Pons (tissue), 1 donor: ENCODE measurements at places on chromosomes 1 and 21.

DNA sequence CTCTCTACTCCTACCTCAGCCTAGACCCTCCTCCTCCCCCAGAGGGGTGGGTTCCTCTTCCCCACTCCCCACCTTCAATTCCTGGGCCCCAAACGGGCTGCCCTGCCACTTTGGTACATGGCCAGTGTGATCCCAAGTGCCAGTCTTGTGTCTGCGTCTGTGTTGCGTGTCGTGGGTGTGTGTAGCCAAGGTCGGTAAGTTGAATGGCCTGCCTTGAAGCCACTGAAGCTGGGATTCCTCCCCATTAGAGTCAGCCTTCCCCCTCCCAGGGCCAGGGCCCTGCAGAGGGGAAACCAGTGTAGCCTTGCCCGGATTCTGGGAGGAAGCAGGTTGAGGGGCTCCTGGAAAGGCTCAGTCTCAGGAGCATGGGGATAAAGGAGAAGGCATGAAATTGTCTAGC, 21.6 kb upstream of the VPS13D start:
- DNase-seq = no peak

DNA sequence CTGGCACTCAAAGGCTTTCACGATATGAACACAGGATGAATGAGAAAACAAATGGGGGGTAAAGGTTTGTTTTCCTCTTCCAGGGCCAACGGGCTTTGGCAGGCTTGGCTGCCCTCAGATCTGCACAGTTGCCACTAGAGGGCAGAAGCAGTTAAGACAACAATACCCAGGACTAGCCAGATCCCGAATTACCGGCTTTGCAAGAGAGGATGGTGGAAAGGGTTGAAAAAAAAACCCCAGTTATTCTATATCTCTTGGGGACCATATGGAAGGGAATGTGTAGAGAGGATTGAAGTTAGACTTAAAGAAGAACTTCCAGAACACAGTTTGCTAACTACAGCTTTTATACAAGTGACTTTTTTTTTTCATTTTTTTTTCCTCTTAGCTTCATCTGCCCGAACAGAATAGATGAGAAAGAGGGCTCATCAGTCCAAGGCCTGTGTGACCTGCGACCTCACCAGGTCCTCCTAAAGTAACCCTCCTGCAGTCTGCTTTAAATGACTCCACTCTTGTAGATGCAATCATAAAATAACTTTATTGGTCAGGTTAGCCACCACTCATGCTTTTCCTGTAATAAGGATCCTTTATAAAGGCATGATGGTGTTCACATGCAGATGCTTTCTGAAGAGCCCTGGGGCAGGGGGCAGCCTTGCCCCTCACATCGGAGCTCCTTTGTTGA, 10.7 kb downstream of the FMOD start:
- DNase-seq = peak; percentile 94

- peak; percentile 78 for DNase-seq
Observed at GRCh38 chr1:165823552-165824268, 3.7 kb upstream of the UCK2 start.

DNA sequence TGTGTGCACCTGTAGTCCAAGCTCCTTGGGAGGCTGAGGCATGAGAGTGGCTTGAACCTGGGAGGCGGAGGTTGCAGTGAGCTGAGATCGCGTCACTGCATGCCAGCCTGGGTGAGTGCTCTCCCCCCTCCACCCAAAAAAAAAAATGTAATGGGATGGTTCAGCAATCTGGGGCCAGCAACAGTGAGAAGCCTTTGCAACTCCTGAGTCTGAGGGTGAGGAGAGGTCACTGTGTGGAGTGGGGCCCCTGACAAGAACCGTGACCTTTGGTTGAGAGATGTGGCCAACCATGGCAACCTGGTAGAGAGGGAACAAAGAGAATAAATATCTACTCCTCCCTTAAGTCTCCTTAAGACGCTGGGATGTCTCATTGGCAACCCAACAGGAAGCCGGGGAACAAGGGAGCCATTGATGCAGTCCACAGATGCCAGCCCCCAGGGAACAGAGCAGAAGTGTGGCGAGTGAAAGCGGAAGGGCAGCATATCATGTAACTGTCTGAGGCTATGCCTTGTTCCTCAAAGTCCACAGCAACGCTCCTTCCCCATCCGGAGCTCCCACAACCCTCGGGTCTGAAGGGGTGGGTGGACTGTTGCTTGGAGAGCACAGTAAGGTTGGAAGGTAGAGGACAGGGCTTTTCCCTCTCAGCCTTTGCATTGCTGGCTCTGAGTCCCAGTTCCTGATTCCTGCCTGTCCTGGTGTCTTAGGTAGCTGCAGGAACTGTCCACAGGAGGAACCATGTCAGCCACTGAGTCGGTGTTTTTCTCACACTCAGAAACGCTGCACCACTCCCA, 8.3 kb downstream of the TRNP1 start:
- peak; percentile 86 for DNase-seq

GRCh38 chr1:87560601-87561360, 232.1 kb downstream of the LMO4 start:
- no peak for DNase-seq

DNA sequence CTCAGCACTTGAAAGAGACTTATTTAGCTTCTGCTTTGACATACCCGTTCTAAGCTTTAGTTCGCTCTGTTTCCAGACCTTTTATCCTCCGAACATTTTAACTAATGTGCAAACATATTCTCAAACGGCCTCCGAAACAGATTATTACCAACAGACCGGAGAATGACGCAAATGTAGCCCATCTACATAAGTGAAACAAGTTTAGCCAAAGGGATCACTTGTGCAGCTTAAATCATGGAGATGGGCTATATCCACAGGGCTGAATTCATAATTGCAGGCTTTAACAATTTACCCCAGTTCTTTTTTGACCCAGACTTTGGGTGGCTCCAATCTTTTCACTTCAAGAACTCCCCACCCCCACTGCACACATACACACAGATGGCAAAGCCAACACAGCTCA, 119.7 kb downstream of the KCNH1 start:
- DNase-seq = no peak

- peak; percentile 38 for DNase-seq
Observed at GRCh38 chr1:67535474-67535873, 105.3 kb upstream of the SERBP1 start.

GRCh38 chr1:85278853-85279314, 2.5 kb upstream of the BCL10 start:
- peak; percentile 31 for DNase-seq

- no peak for DNase-seq
Observed at GRCh38 chr21:17699524-17700189, 87.0 kb upstream of the BTG3 start.

DNA sequence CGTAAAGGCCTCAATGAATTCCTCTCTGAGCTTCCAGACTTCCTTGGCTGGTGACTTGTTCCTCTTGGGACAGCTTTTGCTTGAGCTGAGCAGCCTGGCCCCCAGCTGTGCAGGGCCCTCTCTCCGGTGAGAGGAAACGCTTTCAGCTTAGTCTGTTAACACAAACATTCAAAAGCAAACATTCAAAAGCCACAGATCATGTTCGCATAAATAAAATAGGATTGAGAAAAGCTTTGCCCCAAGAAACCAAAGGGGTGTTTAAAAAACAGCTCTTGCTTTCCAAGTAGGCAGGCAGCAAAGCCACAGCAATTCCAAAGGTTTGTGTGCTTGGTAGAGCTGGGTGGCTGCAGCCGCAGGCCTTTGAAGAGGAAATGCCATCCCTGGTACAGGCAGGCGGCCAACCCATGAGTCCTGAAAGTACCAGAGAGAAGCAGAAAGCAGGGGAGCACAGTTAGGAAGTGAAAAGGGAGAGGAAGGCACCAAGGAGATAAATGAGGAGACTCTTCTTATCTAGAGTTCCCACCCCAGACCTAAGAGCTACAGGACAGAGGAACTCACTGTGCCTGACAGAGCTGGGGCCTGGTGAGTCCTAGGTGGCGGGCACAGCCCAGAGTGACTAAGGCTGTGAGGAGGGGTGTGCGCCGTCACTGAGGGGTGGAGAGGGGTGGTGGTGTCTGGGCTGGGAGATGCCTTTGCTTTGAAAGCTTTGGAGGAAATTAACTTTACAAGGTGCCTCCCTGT, 48.4 kb downstream of the CCN1 start:
- no peak for DNase-seq

GRCh38 chr1:44895919-44896734, 53.1 kb upstream of the PTCH2 start:
- no peak for DNase-seq

DNA sequence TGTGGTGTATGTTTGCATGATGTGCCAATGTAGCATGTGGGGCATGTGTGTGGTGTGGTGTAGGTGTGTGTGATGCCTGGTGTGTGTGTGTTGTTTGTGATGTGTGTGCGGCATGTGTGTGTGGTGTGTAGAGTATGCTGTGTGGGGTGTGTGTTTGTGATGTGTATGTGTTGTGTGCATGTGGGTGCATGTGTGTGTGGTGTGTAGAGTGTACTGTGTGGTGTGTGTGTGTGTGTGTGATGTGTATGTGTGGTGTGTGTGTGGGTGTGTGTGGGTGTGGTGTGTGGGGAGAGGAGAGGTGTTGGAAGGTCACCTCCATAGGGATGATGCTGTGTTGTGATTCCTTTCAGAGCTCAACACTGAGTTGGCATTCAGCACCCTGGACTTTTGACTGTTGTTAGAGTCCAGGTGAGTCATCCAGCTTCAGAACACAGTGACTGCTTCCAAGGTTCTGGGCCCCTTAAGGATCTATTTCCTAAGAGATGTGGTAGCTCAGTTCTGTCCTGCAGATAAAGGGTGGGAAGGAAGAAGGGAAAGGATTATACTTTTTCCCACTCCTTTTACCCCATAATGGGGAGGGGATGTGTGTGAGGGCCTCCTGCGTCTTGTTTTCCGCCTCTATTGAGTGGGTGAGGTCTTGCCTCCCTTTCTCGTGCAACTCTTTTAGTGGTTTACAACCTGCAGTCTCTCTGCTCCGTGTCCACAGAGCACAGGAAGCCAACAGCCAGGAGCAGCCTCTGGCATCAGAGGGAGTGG, 47.6 kb downstream of the RHOU start:
- no peak for DNase-seq

DNA sequence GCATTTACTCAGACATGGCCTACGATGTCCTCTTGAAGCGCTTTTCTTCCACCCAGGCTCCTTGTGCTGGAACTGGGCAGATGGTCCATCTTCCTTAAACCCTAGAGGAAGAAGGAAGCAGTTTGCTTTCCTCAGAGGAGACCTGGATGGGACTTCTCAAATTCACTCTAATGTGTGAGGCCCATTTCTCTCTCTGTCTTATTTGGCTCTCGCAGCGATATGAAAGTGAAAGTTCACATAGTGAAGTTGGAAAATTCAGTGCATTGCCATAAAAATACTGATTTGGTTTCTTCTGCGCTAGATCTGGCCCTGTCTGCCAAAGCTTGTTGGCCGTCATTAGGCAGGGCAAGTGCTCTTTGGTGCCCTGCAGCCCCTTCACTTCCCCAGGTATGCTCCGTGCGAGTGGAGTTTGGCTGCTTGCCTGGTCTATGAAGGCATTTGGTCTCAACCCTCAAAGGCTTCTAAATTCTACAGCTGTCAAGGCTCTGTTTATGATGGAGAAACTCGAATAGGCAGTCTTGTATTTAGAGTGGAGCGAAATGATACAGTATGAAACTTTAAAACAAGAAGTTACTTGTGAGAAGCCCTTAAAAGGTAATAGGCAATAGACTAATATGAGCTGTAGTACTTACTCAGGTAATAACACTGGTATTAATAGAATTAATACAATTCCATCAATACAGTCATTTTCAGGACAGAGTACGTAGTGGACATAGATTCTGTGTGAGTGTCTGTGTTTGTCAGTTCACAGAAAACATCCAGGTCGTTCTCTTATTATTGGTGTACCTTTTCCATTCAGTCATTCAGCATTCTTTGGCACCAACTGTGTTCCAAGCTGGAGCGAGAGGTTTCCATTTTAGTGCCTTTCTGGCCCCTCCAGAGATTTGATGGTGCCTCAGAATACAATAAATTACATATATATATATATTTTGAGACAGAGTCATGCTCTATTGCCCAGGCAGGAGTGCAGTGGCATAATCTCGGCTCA, 20.5 kb downstream of the SZRD1 start:
- DNase-seq = peak; percentile 32

DNA sequence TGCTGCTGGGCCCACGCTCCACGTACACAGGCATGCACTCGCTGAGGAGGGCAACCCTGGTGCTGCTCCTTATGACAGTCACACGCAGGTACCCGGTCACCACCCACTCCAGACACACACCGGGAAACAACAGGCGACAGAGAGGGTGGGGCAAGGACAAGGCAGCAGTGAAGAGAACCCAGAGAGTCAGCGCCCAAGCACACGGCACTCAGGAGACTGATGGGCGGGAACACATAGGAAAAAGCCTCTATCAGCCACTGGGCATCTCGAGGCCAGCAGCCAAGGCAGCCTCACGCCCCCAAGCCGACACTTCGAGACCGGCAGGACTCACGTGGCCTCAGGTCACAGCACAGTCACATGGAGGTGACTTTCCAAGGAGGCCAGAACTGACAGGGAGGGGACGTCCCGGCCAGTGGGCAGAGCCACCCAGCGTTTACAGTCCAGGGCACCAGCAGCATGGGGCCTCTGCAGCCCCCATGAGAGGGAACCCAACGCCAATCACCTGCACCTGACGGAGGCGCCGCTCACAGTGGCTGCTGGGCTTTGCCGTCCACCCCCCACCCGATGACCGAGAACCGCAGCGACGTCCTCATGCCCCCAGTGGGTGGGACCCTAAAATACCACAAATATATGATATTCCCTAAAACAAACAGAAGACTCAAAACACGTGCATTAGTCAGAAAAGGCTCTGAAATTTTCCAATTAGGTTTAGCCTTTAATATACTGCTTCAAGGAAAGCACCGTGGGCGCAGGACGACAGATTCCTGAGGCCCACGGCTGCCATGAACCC, 19.7 kb downstream of the PTTG1IP start:
- DNase-seq = no peak

GRCh38 chr1:154652893-154653292, 44.9 kb upstream of the ADAR start:
- DNase-seq = no peak

DNA sequence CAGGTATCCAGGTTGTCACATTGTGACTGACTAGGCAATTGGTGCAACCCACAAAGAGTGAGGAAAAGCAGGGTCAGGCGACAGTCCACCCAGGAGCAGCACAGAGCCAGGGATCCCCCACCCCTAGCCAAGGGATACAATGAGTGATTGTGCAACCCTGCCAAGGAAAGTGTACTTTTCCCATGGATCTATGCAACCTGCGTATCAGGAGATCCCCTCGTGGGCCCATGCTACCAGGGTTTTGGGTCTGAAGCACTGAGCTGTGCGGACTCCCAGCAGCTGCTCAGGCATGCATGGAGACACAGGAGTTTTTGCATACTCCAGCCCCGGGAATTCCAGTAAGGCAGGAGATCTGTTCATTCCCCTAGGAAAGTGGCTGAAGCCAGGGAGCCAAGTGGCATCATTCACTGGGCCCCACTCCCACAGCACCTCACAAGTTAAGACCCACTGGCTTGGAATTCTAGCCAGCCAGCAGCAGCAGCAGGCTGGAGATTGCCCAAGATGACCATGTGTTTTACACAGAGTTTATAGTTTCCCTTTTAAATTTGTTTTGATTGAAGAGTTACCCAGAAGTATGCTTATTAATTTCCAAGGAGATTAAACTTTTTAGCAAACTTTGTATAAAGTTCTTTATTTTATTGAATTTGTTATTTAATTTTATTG, 136.0 kb downstream of the LTN1 start:
- no peak for DNase-seq

DNA sequence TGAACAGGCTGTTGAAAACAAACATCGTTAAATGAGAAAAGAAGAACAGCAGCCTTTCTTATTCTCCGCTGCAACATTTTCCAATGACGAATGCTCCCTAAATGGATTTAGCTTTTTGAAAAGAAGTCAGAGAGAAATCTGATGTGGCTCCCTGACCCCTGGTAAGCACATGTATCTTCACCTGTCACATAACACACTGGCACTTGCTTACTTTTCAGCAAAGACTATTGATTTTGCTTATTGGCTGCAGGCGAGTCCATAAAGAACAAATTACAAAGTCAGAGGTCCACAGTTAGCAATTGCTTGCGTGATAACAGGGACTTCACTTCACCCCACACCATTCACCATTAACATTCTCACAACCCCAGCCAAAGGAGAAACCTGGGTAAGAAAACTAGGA, 362.8 kb downstream of the GPATCH2 start:
- no peak for DNase-seq
